ENCODE measurements at places on chromosomes 3 and 15. TPM values are rescaled to one million over a fixed set of nuclear protein-coding genes. Genes with fewer than 3 reads are reported as not detected.

GRCh38 chr3:134211797-134212196 lies 38.9 kb downstream of the RYK start:
- DNase-seq = peak; percentile 26

DNA sequence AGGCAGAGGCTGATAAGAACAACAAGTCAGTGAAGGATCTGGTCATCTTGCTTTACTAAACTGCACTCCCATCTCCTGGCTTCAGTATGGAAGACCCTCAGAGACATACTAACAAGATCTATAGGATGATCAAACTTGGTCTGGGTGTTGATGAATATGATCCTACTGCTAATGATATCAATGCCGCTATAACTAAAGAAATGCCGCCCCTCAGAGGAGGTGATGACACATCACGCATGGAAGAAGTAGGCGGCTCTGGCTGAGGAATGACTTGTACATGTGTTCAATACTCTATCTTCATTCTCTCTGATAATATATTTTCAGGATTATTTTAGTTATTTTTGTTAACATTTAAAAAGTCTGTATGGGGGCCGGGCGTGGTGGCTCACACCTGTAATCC lies 17.5 kb upstream of the EIF2B5 start:
- no peak for DNase-seq

DNA sequence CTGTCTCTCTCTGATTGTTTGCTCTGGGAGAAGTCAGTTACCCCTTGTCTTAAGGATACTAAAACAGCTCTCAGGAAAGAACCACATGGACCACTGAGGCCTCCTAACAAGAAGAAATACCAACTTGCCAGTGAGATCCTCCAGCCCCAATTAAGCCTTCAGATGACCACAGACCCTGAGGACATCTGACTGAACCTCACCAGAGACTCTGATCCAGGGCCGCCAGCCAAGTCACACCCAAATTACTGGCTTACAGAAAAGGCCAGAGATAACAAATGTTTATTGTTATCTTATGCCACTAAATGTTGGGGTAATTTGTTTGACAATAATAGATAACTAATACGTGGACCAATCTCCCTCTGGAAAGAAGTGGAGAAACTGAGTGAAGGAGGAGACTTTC lies 40.2 kb downstream of the SLC12A8 start:
- no peak for DNase-seq

DNA sequence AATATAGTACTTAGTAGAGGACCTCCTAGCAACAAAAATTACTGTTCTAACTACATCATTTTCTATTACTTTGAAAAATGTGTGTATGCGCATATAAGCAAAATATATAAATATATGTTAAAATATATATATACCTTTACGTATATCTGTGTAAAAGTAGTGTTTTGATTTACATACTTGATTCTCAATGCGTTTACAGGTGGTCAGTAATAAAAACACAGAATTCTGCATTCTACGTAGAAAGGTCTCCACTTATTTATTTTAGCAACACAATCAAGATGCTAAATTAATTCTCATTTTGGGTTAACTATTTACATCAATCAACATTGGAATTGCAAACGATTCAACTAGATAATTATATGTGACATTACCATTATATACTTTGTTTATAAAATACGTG lies 158.0 kb downstream of the ATG7 start:
- no peak for DNase-seq

DNA sequence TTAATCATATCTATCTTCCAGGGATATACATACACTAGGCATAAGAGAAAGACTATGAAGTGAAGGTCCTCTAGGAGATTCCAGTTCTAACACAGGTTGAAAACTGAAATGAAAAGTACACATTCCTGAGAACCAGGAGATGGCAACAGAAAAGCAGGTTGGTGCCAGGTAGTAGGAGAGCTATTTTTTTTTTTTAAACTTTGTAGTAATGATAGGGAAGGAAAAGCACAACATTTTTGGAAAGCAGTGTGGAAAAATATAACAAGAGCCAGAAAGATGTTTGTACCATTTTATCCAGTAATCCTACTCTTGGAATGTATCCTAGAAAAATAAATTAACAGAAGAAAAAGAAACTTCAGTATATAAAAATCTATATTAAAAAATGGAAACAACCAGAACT lies 189.9 kb downstream of the DTWD1 start:
- DNase-seq = no peak

DNA sequence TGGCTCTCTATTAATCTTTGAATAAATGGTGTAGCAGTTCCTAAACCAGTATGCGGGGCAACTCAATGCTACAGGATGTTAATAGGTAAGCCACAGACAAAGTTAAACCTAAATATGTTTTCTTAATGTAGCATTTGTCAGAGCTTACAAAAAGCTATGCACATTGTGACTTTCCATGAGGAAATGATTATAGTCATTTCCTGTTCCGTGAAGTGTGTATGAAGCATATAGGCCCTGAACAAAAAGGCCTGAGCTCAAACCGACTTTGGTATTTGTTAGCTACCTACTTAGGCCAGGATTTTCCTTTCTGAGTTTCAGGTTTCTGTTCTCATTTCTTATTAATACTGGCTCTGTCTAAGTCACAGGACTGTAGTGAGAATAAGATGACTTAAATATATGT lies 14.2 kb downstream of the ZNF80 start:
- DNase-seq = no peak

GRCh38 chr3:139308560-139308959 lies 35.3 kb upstream of the MRPS22 start:
- DNase-seq = no peak

GRCh38 chr15:71044006-71044405 lies 71.3 kb upstream of the THSD4 start:
- peak; percentile 48 for DNase-seq

GRCh38 chr3:2770451-2770850 lies 339.7 kb downstream of the IL5RA start:
- peak; percentile 41 for DNase-seq

DNA sequence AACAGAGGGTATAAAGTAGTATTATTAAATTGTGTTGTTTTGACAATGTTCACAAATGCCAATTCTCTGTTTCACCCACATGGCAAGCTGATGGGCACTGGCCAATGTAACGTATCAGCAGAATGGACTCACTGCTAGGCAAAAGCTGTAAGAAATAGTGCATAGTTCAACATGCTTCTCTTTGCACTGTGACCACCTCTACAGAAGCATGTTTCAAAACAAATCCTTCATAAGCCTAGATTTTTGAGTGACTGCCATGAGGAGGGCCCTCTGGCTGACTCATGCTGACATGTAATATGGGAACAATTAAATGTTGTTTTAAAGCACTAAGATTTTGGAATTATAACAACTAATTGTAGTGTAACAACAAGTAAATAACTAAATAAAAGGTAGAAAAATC lies 3.2 kb downstream of the GBE1 start:
- DNase-seq = peak; percentile 37

DNA sequence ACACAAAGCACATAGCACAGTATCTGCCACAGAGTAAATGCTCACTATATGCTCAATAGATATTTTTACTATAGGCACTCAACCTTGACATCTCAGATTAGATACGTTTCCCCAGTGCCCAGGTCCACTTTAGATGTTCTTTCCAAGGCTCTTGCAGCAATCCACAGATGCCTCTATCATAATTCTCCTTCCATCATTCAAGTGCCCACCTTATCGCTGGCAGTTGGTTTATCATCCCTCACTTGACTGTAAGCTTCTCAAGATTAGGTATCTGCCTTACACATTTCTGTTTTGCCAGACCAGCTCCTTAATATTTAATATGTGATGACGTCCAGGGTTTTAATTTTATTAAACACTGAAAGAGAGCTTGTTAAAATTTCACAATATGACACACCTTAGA lies 8.6 kb downstream of the NCEH1 start:
- no peak for DNase-seq

DNA sequence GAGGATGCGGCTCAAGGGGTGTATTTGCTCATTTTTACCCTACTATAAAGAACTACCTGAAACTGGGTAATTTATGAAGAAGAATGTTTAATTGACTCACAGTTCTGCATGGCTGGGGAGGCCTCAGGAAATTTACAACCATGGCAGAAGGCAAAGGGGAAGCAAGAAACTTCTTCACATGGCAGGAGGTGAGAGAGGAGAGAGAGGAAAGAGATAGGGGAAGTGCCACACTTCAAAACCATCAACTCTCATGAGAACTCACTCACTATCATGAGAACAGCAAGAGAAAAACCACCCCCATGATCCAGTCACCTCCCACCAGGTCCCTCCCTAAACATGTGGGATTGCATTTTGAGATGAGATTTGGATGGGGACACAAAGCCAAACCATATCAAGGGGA lies 192.7 kb downstream of the DIPK2A start:
- no peak for DNase-seq

- no peak for DNase-seq
These were observed 258.8 kb downstream of the IL5RA start for GRCh38 chr3:2851361-2851760.

- DNase-seq = no peak
These were observed 133.2 kb downstream of the CHSY1 start for GRCh38 chr15:101118615-101119014.

DNA sequence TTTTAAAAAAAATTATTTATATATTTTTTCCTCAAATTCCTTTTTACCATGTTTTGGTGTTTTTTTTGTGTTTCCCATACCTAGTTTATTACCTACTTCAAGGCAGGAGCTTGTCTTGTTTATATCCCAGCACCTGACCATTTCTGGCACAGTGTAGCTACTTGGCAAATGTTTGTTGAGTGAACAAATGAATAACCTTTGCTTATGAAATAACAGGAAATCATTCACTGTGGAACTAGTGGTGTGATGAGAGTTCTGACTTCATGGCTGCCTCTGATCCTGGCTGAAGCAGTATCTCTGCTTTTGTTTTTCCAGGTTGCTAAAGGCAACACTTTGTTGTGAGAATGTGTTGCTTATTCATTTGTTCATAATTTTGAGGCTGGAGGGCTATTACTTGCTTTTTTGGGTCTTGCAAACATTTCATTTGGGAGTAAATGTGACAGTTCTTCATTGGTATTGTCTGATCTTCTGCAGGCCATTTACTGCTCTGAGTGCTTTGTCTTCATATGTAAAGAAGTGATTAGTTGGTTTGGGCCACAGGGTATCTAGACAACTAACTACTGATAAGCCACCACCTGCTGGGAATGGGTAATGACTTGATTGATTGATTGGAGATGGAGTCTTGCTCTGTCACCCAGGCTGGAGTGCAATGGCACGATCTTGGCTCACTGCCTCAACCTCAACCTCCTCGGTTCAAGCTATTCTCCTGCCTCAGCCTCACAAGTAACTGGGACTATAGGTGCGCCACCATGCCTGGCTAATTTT lies 5.7 kb downstream of the RAD54L2 start:
- no peak for DNase-seq

The HTR3E gene
- not detected for total RNA-seq

The NSUN3 gene
- total RNA-seq = 13.4 TPM

The ARRDC4 gene
- 17.0 TPM for total RNA-seq

The C15orf39 gene
- 6.5 TPM for total RNA-seq

The SCG3 gene
- not detected for total RNA-seq

The NPAP1 gene
- total RNA-seq = not detected

The PIK3R4 gene
- 35.5 TPM for total RNA-seq

The PGBD4 gene
- total RNA-seq = 1.8 TPM

The KATNBL1 gene
- 37.3 TPM for total RNA-seq

The TUSC2 gene
- total RNA-seq = 15.9 TPM

All from osteoblast (primary cell).